Activated T-helper 1 cell treated with Interleukin-2 at 50 U/mL for 16 hours (primary cell): ENCODE measurements at places on chromosomes 6 and 20.

DNA sequence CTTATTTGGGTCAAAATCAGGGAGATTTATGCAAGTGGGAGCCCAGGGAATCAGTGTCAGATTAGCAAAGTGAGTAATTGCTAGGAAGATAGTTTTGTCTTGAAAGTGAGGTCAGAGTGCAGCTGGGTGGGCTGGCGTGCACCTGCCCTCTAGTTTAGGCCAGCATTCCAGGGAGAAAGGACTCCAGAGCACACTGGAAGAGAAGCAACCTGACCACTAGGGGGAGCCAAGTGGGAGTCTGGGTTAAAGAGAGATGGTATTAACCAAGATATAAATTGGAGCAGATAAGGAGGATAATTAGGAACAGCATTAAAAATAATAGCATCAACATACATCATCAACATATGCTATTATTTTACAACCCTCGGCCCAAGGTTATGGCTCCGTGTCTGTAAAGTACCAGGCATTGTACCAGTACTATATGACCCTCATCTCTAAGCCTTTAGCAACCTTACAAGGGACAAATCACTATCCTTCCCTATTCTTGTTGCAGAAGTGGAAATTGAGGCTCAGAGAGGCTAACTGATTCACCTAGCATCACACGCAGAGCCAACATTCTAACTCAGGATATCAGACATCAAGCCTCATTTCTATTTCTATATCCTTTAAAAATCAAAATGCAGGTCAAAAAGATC is 57.8 kb downstream of the SLC2A10 start:
- no peak for DNase-seq

GRCh38 chr6:75145976-75146375 is 59.9 kb downstream of the COL12A1 start:
- DNase-seq = no peak

DNA sequence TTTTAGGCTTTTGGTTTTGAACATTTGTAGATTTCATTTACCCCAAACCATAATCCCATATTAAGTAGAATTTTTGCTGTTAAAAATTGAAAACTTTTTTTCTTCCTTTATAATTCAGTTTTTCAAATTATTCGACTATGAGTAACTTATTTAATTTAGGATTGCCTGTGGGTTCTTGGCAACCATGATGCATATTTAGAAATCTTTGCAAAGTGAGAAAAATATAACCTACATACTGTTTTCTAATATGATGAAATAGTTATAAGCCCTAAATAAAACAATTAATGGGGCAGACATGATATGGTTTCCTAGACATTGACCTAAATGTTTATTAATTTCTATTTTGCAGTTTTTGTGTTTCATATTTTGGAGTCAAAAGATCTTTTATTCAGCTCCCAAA is 23.6 kb downstream of the NEDD9 start:
- DNase-seq = no peak

DNA sequence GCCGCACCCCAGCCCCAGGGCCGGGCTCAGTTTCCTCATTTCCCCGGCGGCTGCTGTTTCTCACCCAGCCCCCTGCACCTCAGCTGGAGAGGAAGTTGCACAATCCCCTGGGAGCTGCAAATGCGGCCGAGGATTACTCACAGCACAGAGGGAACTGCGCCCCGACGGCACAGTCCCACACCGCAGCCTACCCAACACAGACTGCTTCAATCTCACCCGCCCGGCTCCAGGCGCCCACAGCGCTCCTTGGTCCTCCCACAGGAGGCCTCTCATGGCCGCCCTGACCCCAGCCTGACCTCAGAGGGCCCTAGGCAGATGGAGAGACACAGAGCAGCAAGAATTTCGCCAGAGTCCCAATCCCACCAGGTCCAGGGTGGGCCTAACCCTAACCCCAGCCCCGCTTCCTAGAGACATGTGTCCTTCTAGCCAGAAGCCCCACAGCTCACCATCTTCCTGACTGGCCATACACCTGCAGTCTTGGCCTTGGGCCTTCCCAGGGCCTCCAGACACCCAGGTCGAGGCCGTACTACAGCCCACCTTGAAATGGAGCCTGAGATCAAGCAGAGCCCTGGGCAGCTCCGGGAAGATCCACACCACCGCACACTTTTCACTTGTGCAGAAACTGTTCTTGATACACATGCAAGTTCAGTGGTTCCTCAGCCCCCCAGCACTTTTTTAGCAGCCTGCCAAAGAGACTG is 11.7 kb downstream of the TFEB start:
- no peak for DNase-seq

- DNase-seq = no peak
These were observed 20.3 kb downstream of the TTPAL start for GRCh38 chr20:44495802-44496481.

DNA sequence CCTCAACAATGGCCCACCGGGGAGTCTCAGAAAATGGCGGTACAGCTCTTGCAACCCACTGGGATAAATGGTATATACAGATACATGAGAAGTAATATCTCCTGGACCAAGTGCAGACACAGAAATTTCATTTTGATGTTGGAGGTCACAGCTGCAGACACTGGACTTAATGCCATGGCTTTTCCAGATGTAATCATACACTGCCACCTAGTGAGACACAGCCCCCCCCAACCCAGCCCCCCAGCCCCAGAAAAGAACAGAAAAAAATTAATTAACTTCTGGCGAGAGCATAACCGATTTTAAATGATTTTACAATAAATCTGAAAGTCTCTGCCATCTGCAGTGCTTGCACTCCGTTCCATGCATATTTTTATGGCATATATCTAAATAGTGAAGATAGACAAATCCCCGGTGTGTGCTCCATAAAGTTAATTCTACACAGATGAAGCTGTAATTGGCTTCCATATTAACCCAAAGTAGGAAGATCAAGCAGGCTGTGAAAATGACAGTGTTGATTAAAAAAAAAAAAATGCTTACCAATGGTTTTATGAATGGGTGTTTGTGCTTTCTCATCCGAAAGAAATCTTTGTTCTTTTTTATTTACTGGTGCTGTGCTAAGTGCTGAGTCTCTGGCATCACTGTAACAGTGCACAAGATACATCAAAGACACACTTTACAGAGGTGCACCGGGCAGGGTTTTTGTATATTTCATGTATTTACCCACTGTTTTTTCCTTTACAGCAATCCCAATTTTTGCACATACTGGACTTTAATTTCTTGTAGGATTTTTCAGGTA is 804.1 kb downstream of the TFAP2A start:
- DNase-seq = no peak

- DNase-seq = no peak
These were observed 38.0 kb downstream of the HIVEP2 start for GRCh38 chr6:142906945-142907470.

GRCh38 chr6:159037756-159038290 is 7.0 kb downstream of the TAGAP start:
- DNase-seq = no peak

- DNase-seq = no peak
These were observed 230.3 kb downstream of the SMOC2 start for GRCh38 chr6:168671028-168671862.

- no peak for DNase-seq
These were observed 53.3 kb downstream of the ISM1 start for GRCh38 chr20:13274275-13274861.

DNA sequence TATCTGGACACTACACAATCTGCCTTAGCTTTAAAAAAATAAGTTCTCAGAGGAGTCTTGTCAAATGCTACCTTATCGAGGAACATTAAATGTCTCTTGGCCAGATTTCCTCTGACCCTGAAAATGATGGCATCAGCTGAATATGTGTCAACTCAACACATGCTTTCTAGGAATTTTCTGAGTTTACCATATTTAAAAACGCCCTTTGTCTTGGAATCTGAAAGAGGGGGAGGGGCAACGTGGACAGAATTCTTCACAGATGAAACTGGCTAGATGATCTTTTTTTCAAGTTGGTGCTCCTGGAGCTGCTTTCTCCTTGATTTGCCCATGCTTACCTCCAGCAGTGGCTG is 5.1 kb downstream of the SOX4 start:
- DNase-seq = no peak

DNA sequence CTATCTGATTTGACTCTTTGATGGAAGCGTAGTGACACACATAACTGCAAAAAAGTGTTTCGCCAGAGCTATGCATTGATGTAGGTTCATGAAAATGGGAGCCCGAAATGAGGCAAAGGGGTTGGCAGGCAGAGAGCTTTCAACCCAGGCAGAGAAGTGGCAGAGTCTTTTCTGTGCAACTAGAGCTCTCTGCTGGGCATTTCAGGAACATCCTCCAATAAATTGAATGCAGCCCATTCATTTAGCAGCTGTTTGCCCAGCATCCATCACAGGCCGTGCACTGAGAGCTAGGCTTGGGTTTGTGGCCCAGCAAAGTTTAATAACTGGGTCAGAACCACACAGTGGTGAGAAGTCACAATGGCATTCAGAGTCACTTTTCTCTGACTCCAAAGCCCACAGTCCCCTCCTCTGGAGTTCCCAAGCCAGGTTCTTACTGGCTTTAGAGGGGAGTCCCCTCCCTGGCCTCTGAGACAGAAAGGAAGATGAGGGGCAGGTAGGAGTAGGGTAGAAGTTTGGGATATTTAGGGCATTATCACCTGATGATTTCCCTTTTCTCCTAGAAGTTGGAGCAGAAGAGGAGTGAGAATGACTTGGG is 31.8 kb upstream of the ELMO2 start:
- DNase-seq = no peak

DNA sequence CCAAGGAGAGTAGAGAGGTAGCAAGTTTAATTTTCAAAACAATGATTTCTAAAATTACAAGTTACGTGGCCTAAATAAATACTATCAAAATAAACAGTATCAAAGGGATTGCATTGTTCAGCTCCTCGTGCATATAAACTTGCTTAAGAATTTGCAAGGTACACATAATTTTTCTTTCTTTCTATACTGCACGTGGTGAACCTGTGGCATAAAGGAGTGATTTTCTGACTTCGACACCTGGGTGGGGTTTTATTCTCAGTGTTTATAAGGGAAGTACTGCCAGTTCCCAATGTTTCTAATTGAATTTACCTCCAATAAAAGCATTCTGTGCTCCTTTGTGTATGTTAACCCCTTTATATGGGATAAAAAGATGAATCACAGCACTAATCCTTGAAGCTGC is 50.1 kb upstream of the C20orf144 start:
- DNase-seq = no peak

DNA sequence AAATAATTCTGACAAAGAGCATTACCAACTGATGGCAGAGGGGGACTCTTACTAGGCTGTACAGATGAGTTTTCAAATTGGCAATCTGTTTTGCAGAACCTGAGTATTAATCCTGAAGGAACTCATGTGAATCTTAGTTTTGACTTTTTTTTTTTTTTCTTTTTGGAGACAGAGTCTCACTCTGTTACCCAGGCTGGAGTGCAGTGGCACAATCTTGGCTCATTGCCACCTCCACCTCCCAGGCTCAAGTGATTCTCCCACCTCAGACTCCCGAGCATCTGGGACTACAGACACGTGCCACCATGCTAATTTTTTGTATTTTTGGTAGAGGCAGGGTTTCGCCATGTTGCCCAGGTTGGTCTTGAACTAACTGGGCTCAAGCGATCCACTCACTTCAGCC is 49.3 kb downstream of the KCTD20 start:
- no peak for DNase-seq

GRCh38 chr20:38084425-38084951 is 50.9 kb downstream of the RPRD1B start:
- DNase-seq = no peak

DNA sequence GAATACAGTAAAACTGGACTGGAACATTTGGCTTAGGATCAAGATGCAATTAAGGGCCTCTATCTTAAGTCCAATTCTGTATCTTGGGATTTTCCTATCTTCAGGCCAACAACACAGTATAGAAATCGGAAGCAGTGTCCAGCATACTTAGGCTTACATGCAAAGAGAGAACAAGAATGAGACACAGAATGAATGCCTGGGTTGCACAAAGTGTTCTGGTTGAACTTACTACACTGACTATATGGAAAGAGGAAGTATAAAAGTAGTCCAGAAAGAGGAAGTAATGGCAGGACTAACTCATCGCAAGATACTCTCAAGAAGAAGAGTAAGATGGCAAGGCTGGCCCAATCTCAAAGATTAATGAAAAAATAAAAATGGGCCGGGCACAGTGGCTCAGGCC is 87.6 kb downstream of the BTBD9 start:
- DNase-seq = no peak

- no peak for DNase-seq
These were observed 1424.8 kb upstream of the EYS start for GRCh38 chr6:67131827-67132226.

DNA sequence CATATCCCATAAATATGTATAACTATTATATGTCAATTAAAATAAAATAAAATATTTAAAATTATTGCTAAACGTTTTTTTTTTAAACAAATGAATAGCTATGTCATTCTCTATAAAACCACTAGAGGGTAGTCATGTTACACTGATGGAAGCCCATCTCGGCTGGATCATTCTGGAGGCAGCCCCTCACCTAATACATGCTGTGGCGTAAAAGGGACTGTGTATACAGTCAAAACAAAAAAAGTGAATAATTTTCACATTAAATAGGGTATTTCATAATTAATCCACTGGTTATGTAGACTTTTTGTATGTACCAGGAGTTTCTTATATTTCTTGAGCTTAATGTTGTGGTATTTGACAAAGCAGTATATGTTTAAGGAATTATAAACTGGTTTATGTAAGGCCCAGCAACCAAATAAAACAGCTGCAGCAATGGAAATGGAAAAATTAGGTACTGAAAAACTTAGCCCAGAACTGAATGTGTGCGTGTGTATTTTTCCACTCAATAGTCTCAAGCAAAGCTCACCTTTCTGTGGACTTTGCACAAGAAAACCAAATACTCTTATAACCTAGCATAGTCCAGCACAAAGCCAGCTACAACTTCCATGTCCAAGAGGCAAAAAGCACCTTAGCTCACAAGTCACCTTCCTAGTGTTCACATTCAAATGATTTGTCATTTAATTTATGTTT is 81.7 kb downstream of the COL9A1 start:
- no peak for DNase-seq

DNA sequence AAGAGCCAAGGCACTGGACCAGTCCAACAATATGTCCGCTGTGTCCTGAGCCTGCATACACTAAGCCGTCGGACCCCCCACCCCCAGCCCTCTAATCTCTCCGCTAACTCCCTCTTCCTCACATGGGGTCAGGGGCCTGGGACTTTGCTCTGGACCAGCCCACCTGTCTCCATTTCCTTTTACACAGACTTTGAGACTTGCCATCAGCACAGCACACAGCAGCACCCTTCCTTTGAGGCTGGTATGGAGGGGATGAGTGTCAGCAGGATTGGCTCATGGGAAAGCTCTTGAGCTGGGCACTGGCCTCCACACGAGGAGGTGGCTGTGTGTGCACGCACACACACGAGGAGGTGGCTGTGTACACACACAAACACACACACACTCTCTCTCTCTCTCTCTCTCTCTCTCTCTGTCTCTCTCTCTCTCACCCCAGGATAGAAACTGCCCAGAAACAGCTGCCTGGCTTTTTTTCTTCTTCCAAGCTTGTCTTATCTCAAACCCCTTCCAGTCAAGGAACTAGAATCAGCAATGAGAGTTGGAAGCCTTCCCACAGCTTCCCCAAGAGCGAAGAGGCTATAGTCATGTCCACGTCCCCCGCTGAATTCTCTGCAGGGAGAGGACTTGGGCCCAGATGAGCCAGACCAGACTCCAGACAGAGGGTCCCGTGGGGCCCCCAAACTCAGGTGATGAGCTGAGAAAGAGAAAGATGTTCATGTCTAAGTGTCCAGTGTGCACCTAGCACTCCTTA is 18.6 kb downstream of the SLC9A8 start:
- no peak for DNase-seq

GRCh38 chr6:157848693-157849092 is 25.6 kb downstream of the SNX9 start:
- DNase-seq = no peak
